ENCODE measurements at places on chromosomes 2 and 18. TPM values are rescaled to one million over a fixed set of nuclear protein-coding genes. Genes with fewer than 3 reads are reported as not detected.

The RAMP1 gene
- total RNA-seq: 32.4 TPM

The VIT gene
- total RNA-seq: 3.4 TPM

The EPHA4 gene
- total RNA-seq: 28.1 TPM

The MYO1B gene
- total RNA-seq: 4.1 TPM

The CSRNP3 gene
- total RNA-seq: 4.0 TPM

The SERPINB11 gene
- total RNA-seq: not detected

The ASAP2 gene
- 20.4 TPM for total RNA-seq

The TMEM37 gene
- 0.12 TPM for total RNA-seq

The LYG1 gene
- total RNA-seq: not detected

The BOLL gene
- not detected for total RNA-seq

The NABP1 gene
- 53.0 TPM for total RNA-seq

The CAMKMT gene
- total RNA-seq: 16.7 TPM

The TMEM17 gene
- total RNA-seq: 3.7 TPM

The RAB27B gene
- 9.9 TPM for total RNA-seq

The PAX3 gene
- total RNA-seq: not detected

The GPC1 gene
- total RNA-seq: 198 TPM

The KCNG2 gene
- total RNA-seq: not detected

The VAMP5 gene
- total RNA-seq: 51.0 TPM

The FOXI3 gene
- total RNA-seq: not detected

The DCC gene
- 0.24 TPM for total RNA-seq

The TDRD15 gene
- total RNA-seq: not detected

The DUSP19 gene
- 2.5 TPM for total RNA-seq

The MC2R gene
- not detected for total RNA-seq

The AMER3 gene
- not detected for total RNA-seq

The FEV gene
- not detected for total RNA-seq

The CPO gene
- not detected for total RNA-seq

The WDCP gene
- 10.7 TPM for total RNA-seq

The FOXD4L1 gene
- total RNA-seq: not detected

The SGO2 gene
- 24.2 TPM for total RNA-seq

The SIX3 gene
- not detected for total RNA-seq

The NEURL3 gene
- 0.45 TPM for total RNA-seq

The CFAP65 gene
- 0.26 TPM for total RNA-seq

All from A172 (cell line).